GF-D8 (cell line): ENCODE measurements at places on chromosomes 1 and 21.

DNA sequence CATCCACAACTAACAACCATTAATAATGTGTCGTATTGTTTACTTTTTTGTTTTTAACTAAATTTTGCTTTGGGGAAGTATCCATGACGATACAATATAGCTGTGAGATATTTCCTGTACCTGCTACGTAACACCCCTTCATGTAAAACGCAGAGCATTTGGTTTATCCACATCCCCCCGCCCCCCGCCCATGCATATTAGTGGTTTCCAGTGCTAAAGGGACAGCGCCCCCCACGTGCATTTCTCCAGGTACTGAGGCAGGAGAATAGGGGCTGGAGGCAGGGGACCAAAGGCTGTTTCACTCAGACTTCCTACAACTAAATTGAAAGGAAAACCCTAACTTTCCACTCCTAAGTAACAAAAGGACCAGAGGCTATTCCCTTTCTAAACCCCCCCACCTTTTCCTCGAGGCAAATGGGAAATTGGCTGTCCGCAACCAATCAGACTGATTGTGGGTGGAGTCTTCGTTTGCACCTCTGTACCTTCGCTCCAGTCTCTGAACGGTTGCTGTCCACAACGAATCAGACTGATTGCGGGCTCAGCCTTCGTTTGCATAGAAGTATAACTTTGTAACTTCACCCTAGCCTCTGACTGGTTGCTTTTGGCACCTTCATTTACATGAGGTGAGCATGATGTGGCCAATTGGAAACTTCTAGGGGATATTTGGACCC lies 12.2 kb upstream of the RIPK4 start:
- no peak for DNase-seq

DNA sequence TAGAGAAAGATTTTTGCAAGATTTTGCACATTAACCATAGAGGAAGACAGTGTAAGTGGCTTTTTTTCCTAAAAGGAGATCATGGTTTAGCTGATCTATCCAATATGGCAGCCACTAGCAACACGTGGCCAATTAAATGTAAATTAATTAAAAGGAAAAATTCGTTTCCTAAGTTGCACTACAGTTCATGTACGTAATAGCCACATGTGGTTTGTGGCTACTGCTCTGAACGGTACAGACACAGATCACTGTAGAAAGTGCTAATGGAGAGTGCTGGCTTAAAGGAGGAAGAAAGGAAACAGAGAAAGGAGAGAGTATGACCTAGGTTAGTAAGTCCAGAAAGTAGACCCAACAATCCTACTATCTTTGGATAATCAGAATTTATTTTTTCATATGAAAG lies 170.8 kb downstream of the SIPA1L2 start:
- DNase-seq, result no peak

DNA sequence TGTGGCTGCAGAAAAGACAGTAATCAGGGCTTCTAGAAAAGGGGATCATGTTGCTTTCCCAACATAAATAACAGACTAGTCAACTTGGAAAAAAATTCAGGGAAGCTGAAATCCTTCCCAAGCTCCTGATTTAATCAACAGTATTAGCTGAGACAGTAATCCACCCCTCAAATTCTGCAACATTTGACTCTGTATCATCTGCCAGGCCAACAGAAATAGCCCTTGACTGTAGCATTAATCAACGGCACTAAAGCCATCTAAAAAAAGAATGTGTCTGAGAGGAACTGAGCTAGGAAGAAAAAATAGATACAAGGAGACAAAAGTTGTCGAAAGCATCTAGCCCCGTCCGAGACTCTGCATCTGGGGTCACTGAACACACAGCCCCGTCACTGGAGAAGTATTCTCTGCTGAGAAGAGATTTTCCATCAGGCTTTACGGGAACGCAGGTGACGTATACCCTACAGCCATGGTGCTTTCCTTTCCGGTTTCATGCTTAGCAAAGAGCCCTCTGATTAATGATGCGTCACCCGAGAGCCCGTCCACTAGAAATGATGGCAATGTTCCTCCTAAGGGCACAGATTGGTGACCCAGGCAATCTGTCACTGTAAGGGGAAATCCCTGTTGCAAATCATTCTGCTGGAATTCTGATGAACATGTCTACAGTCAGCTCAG lies 42.1 kb upstream of the TP53BP2 start:
- no peak for DNase-seq

DNA sequence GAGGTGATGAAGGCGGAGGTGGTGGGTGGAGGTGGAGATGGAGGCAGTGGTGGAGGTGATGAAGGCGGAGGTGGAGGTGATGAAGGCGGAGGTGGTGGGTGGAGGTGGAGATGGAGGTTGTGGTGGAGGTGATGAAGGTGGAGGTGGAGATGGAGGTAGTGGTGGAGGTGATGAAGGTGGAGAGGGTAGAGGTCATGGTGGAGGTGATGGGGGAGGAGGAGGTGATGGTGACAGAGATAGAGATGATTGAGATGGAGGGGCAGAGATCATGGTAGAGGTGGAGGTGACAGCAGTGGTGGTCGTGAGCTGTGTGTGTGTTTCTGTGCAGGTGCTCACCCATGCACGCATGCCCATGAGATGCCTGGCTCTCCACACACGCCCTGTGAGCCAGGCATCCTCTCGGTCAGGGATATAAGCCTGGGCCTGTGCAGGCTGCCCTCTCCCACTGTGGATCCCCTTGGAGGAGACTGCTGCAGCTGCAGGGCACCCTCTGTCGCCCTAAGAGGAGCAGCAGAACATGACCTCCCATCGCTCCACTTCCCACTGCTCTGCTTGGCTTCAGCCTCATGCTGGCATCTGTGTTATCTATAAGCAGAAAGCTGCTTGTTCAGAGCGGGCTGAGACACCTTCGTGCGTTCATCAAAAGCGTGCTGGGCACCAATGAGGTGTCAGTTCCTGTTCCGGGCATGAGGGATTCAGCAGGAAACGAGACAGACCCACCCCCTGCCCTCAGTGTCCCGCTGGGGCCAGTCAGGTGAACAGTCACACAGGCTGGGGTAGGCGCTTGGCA lies 20.5 kb upstream of the NPHP4 start:
- no peak for DNase-seq

- DNase-seq, result no peak
Observed at GRCh38 chr1:167107456-167107855, 13.6 kb downstream of the STYXL2 start.

- DNase-seq, result no peak
Observed at GRCh38 chr1:25065795-25066238, 135.7 kb upstream of the RUNX3 start.

DNA sequence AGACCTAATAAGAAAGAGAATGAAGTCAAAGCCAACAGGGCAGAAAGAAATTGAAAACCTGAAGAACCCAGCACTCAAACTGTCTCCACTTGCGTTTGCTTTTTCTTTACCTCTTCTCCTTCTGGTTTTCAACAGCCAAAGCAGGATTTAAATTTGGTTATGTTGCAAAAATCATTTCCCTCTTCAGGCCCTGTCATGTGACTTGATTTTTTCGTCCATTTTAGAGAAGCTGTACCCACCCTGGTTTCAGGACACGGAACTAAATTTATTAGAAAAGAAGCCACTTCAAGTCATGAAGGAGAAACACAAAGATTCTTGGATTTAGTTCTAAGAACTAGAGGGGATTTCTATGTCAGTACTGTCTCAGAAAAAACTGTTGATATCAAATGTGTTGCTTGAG lies 1.0 kb upstream of the SYNJ1 start:
- no peak for DNase-seq

- no peak for DNase-seq
Observed at GRCh38 chr1:94799206-94799605, 21.0 kb upstream of the SLC44A3 start.

GRCh38 chr1:24226749-24227148 lies 39.7 kb upstream of the IFNLR1 start:
- no peak for DNase-seq

DNA sequence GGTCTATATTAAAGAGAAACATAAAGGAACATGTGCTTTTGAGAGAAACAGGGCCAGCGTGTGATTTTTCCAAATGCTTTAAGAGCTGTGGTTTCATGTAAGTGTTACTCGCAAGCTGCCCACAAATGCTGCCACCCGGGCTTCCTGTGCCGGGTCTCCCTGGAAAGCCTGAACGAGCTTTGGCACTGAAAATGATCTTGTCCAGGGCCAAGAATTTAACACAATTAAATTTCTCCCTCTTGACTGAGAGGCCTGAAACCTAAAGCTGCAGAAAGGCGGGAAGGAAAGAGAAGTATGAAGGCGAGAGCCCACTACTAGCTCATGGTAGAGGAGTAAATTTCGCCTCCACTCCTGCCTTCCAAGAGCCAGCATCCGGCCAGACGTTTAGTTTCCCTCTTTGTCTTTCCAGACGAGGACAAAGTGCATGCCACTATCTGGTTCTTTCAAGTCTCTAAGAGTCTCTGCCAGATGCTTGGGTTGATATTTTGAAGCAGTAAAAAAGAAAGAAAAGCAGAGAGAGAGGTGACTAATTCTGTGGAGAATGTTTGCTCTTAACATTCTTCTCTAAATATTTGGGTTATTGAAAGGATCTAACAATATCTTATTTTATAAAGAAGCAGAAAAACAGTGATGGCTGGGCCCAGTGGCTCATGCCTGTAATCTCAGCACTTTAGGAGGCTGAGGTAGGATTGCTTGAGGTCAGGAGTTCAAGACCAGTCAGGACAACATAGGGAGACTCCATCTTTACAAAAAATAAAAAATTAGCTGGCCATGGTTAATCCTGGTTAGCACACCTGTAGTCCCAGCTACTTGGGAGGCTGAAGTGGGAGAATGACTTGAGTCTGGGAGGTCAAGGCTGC lies 100.0 kb upstream of the HNRNPU start:
- peak; percentile 59 for DNase-seq

- DNase-seq, result no peak
Observed at GRCh38 chr1:19087737-19088594, 122.1 kb downstream of the UBR4 start.

DNA sequence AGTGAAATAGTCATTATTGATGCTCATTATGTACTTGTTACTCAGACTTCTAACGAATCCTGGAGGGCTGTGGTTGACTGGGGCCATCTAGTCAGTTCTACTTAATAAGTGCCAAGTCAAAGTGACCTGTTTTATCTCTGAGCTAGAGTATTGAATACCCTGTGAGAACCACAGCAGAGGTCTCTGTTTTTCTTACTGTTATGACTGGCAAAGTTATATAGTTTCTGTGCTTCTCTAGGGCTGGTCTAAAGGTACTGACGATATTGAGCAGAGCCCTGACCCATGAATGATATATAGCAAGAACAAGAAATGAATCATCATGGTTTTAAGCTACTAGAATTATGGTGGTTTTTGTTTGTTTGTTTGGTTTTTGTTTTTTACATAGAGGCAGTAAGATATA lies 555.8 kb downstream of the PLA2G4A start:
- no peak for DNase-seq

DNA sequence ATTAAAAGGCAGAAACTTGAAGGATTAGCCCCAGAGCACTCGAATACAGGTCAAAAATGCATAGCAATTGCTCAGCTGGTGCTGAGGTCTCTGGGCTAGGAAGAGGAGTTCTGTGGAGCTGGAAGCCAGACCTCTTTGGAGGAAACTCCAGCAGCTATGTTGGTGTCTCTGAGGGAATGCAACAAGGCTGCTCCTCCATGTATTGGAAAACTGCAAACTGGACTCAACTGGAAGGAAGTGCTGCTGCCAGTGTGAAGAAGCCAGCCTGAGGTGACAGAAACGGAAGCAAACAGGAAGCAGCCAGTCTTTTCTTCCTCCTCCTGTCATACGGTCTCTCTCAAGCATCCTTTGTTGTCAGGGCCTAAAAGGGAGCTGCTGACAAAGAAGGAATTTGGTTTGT lies 233.4 kb upstream of the FGGY start:
- no peak for DNase-seq

DNA sequence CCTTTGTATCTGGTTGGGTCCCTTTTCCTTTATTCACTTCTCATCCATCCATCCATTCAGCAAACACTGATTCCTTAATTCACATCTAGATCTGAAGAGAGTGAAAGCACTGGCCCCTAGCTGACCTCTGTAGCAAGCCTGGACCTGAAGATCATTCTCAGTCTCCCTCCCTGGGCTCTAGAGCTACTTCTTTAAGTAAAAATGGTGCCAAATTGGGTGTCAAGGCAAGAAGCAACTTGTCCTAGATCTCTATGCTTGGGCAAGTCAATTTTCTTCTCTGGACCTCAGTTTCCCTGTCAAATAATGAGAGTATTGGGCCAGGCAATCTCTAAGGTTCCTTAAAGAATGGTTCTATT lies 36.1 kb downstream of the PLXNA2 start:
- no peak for DNase-seq

GRCh38 chr1:55812281-55812680 lies 597.1 kb upstream of the USP24 start:
- no peak for DNase-seq

DNA sequence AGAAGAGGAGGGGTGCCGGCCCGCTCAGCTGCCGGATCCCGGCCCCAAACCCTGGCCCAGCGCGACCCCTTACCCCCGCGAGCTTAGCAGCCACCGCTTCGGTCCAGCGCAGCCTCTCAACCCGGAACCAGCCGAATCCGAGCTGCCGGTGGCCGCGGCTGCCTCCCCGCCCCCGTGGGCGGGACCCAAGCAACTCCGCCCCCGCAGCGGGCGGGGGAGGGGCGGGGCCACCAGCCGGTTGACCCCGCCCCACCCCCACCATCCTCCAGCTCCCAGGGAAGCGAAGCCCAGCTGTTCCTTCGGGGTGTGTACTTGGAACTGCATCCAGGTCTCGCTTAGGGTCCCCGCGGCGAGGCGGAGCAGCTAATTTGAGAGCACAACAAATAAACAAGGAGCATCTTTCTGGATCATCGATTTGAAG lies at the start of gene TRIM62:
Gene TRIM62 (minus strand): TSS at position 123 of the 421 bp plus-strand sequence. CDS start 611 bp downstream, outside the sequence.
- no peak for DNase-seq

- DNase-seq, result no peak
Observed at GRCh38 chr1:89041119-89041641, 18.5 kb upstream of the GBP3 start.

- DNase-seq, result no peak
Observed at GRCh38 chr1:246066573-246066972, 440.5 kb downstream of the SMYD3 start.
